Left lung (tissue), 14 donors: ENCODE measurements at places on chromosomes 7 and 10. TPM values are rescaled to one million over a fixed set of nuclear protein-coding genes. Genes with fewer than 3 reads are reported as not detected.

DNA sequence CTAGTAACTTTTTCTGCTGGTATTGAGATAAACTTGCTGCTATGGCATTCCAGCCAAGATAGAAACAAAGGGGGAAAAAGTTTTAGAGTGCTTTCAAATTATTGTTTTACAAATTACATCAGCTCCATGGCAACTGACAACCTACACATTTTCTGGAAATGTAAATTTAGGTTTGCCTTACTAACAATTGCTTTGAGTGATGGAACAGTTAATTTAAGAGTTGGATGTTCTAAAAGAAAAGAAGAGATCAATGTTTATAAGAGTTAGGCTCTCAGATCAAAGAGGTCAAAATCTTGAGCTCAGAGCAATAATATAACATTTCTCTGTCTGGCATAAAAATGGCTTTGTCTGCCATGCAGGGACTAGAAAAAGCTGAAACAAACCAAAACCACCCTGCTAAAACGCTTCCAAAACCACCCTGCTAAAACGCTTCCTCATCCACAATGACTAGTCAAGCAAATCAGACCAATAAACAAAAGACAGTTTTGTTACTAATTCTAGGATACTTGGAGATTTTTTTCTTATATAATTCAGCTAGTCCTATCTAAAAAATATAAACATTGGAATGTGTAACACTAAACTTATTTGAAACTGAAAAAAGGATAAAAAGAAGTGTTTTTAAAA, 32.3 kb downstream of the ORC5 start:
- no peak overlapping the region for H3K4me3 ChIP-seq

HTR5A gene
- not detected for total RNA-seq

- H3K27ac ChIP-seq = no peak overlapping the region
- H3K27me3 ChIP-seq = no peaks in the 10 kb centered on the region
- H3K4me1 ChIP-seq = no peaks in the 10 kb centered on the region
- no peak for DNase-seq
These were observed 36.4 kb downstream of the FAM204A start for GRCh38 chr10:118305730-118306129.

- H3K36me3 ChIP-seq = no peaks in the 10 kb centered on the region
- no peak overlapping the region for H3K4me3 ChIP-seq
- no peak overlapping the region for H3K27ac ChIP-seq
- H3K27me3 ChIP-seq = no peaks in the 10 kb centered on the region
These were observed 29.4 kb upstream of the RAPGEF5 start for GRCh38 chr7:22386206-22386858.

TRIM50 gene
- total RNA-seq = 0.34 TPM

CRHR2 gene
- not detected for total RNA-seq

TLX1 gene
- not detected for total RNA-seq

- no peaks in the 10 kb centered on the region for H3K36me3 ChIP-seq
- DNase-seq = no peak
- no peak overlapping the region for H3K4me3 ChIP-seq
- peak overlapping the region; percentile 90 for H3K27ac ChIP-seq
These were observed 22.7 kb downstream of the FAM53B start for GRCh38 chr10:124721330-124722045.

GRCh38 chr7:27737178-27737577, 2.8 kb upstream of the TAX1BP1 start:
- peaks cover 26% of the 10 kb centered on the region for H3K4me1 ChIP-seq
- DNase-seq = no peak
- H3K36me3 ChIP-seq = no peaks in the 10 kb centered on the region
- no peak overlapping the region for H3K27ac ChIP-seq

DKK1 gene
- 10.5 TPM for total RNA-seq

- H3K36me3 ChIP-seq = peaks cover 42% of the 10 kb centered on the region
- no peak overlapping the region for H3K4me3 ChIP-seq
- no peaks in the 10 kb centered on the region for H3K27me3 ChIP-seq
- H3K27ac ChIP-seq = no peak overlapping the region
These were observed 94.3 kb downstream of the DLG5 start for GRCh38 chr10:77832238-77832637.

GRCh38 chr7:151035902-151036301, 7.7 kb downstream of the ABCB8 start:
- H3K27ac ChIP-seq = no peak overlapping the region
- H3K4me1 ChIP-seq = peaks cover 22% of the 10 kb centered on the region

DNA sequence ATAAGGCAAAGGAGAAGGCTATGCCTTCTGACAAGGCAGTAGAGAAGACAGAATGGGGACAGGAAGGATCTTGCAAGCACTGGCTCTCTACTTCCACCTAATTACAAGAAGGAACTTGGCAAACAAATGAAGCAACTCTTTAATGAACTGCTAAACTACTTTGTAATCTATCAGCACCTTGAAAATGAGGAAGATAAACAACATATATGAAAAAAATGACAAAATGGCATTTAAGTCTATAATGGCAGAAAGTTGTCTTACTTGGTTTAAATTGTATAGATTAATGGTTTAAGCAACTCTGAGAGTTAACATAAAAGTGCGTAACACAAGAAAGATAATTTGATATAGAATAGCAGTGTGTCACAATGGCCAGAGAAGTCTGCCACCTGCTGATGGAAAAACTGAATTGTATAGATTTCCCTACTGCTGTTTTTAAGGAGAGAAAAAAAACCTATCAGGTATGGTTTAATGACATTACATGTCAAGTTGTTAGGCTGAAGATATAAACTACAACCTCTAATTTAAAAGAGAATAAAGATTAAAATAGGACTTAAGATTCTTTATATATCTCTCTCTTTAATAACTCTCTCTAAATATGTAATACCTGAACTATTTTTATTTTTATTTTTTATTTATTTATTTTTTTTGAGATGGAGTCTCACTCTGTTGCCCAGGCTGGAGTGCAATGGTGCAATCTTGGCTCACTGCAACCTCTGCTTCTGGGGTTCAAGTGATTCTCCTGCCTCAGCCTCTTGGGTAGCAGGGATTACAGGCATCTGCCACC, 11.8 kb downstream of the NT5C3A start:
- peak overlapping the region; percentile 22 for H3K4me3 ChIP-seq
- H3K4me1 ChIP-seq = peaks cover 8% of the 10 kb centered on the region
- H3K27ac ChIP-seq = peak overlapping the region; percentile 92
- no peaks in the 10 kb centered on the region for H3K27me3 ChIP-seq

DNA sequence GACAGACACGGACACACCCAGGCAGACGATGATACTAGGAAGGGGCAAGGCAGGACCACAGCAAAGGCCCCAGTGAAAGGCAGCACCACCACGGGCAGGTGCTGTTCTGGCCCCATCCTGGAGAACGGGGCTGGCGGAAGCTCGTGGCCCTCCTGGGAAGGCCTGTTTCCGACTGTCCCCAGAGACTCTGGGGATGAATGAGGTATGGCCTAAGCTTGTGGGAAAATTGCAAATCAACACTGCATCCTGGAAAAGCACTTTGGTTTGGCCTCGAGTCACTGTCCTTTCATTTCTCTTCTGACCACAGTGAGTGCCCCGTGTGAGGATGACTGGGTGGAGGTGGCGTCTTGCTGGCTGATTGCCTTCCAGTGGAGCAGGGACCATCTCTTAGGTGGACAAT, 81.6 kb upstream of the ANLN start:
- no peak for DNase-seq
- H3K4me1 ChIP-seq = peaks cover 19% of the 10 kb centered on the region
- no peaks in the 10 kb centered on the region for H3K27me3 ChIP-seq
- H3K36me3 ChIP-seq = no peaks in the 10 kb centered on the region

DNA sequence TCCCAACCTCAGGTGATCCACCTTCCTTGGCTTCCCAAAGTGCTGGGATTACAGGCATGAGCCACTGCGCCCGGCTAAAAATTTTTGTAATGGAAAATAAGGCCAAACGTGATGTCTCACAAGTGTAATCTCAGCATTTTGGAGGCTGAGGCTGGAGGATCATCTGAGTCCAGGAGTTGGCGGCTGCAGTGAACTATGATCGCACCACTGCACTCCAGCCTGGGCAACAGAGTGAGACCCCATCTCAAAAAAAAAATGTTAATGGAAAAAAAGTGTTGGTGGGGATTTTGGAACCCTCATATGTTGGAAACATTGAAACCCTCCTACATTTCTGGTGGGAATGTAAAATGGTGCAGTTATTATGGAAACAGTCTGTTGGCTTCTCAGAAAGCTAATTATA, 2.7 kb upstream of the SRPK2 start:
- no peaks in the 10 kb centered on the region for H3K4me1 ChIP-seq
- H3K36me3 ChIP-seq = no peaks in the 10 kb centered on the region
- peaks cover 7% of the 10 kb centered on the region for H3K27me3 ChIP-seq
- no peak for DNase-seq
- no peak overlapping the region for H3K27ac ChIP-seq

GRCh38 chr7:66169616-66170015, 35.5 kb upstream of the TPST1 start:
- no peaks in the 10 kb centered on the region for H3K27me3 ChIP-seq
- no peaks in the 10 kb centered on the region for H3K36me3 ChIP-seq
- DNase-seq = no peak
- H3K4me1 ChIP-seq = peaks cover 16% of the 10 kb centered on the region

GRCh38 chr10:112961609-112962008, 11.6 kb downstream of the TCF7L2 start:
- DNase-seq = no peak
- no peak overlapping the region for H3K4me3 ChIP-seq
- no peaks in the 10 kb centered on the region for H3K27me3 ChIP-seq
- no peak overlapping the region for H3K27ac ChIP-seq

GRCh38 chr7:70717553-70718329, 414.2 kb upstream of the GALNT17 start:
- H3K4me3 ChIP-seq = no peak overlapping the region
- no peaks in the 10 kb centered on the region for H3K4me1 ChIP-seq
- no peak for DNase-seq
- H3K36me3 ChIP-seq = no peaks in the 10 kb centered on the region
- H3K27ac ChIP-seq = no peak overlapping the region
- H3K27me3 ChIP-seq = no peaks in the 10 kb centered on the region

FLNC gene
- total RNA-seq = 23.7 TPM

SKAP2 gene
- total RNA-seq = 48.9 TPM

DNA sequence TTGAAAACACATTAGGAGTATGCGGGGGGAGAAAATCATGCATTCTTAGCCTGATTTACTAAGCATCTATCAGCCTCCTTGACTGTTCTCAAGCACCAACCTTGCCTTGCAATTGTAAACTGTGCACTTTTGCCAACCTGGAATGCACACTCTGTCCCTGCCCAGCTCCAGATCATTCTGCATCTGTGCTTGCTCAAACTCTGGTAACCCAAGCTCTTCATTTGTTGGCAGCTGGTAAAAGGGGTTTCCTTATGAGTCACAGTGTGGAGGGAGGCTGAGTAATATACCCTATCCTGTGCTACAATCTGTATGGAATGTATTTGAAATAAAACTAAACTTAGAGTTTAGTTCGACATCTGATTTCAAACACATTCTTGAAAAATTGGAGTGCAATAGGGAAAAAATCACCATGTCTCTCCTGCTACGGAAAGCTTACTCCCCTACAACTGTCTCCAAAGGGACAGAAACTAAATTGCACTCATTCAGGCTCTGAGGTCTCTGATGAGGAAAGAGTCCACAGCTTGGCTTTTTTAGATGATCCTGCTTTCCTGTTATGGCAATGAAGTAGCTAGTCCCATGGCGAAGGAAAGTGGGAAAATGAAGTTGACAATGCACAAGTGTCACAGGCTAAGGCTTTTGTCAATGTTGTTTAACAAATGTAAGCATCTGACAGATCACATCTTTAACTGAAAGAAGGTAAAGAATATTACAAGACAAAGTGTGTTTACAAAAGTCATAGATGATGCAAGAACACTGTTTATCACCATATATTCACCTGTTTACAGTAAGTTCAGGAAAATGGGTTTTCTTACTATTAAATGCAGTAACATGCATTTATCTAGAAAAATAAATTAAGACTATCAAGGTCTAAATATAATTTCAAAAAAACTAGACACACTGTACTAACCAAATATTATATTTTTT, 61.9 kb downstream of the TES start:
- no peaks in the 10 kb centered on the region for H3K27me3 ChIP-seq
- peak; percentile 68 for DNase-seq
- peaks cover 12% of the 10 kb centered on the region for H3K4me1 ChIP-seq
- H3K27ac ChIP-seq = peak overlapping the region; percentile 73
- H3K4me3 ChIP-seq = no peak overlapping the region
- H3K36me3 ChIP-seq = no peaks in the 10 kb centered on the region

DNA sequence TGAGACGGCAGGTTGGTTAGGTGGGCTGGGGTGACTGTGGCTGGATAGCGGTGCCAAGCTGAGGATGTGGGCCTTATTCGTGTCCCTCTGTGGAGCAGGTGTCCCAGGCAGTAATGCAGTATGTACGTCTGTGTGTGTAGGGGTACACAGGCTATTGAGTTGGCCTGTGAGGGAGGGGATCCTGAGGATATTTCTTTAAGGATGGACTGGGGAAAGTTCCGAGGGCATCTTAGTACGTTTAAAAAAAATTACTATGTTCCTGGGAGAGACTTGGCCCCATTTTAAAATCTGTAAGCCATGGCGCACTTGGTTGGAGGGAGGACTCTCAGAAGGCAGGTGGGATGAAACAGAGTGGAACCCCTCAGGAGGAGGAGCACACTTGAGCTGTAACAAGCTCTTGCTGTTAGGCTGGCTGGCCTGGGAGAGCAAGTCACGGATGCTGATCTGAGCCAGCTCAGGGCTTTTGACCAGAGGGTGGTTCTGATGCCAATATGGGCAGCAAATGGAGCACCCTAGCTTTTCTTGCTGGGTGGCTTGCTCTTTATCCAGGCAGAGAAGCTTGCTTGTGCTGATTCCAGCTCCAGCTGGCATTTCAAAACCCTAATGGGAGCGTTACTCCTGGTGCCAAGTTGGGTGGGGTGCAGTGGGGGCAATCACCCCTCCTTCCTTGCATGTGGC, 765 bp downstream of the WBP1L start:
- no peaks in the 10 kb centered on the region for H3K27me3 ChIP-seq
- H3K36me3 ChIP-seq = peaks cover 4% of the 10 kb centered on the region
- no peak for DNase-seq
- H3K4me3 ChIP-seq = peak overlapping the region; percentile 93
- H3K27ac ChIP-seq = peak overlapping the region; percentile 86

DPCD gene
- 13.5 TPM for total RNA-seq

CHAT gene
- total RNA-seq = not detected

PDZD8 gene
- 32.4 TPM for total RNA-seq

DNA sequence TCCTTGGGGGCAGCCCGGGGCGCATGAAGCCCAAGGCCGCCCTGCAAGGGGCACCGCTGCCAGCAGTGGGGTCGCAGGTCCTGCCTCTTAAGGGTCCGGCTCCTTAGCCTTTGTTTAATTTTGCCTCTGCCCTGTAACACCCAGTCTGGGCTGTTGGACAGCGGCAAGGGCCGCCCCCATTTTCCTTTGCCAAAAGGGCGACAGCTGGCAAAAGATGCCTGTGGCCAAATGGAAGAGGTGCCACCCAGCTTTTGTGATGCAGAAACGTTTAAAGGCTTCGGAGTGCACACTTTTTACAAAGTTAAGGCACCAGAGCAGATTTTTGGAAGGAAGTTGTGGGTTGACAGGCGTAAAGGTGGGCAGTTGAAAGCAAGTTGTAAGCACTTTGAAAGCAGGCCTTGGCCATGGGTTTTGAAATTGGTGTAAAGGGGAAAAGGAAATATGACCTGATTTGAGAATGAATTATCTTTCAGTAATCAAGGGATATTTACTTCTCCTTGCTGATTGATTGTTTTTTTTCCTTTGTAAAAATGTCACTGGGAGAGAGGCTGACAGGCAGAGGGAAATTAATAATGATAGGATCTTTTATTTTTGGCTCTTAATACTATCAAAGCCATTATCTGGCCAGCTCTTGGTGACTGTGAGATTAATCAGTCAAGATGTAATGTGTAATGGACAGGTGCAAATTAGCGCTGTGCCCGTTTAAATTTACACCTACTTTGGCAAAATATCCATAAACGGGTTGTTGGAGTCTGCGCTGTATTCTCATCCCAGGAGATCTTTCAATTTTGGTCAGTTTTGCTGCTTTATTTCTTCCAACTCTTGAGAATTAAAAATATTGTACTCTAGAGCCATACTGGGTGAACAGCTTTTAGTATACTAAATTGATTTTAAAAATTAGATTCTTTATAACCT, 1.2 kb downstream of the CASD1 start:
- H3K4me3 ChIP-seq = peak overlapping the region; percentile 63
- peak; percentile 41 for DNase-seq
- no peaks in the 10 kb centered on the region for H3K36me3 ChIP-seq
- peaks cover 38% of the 10 kb centered on the region for H3K4me1 ChIP-seq
- no peaks in the 10 kb centered on the region for H3K27me3 ChIP-seq
- peak overlapping the region; percentile 91 for H3K27ac ChIP-seq
